ENCODE measurements at places on chromosomes 5 and 9. TPM values are rescaled to one million over a fixed set of nuclear protein-coding genes. Genes with fewer than 3 reads are reported as not detected.

The LCN6 gene
- polyA plus RNA-seq, result not detected

DNA sequence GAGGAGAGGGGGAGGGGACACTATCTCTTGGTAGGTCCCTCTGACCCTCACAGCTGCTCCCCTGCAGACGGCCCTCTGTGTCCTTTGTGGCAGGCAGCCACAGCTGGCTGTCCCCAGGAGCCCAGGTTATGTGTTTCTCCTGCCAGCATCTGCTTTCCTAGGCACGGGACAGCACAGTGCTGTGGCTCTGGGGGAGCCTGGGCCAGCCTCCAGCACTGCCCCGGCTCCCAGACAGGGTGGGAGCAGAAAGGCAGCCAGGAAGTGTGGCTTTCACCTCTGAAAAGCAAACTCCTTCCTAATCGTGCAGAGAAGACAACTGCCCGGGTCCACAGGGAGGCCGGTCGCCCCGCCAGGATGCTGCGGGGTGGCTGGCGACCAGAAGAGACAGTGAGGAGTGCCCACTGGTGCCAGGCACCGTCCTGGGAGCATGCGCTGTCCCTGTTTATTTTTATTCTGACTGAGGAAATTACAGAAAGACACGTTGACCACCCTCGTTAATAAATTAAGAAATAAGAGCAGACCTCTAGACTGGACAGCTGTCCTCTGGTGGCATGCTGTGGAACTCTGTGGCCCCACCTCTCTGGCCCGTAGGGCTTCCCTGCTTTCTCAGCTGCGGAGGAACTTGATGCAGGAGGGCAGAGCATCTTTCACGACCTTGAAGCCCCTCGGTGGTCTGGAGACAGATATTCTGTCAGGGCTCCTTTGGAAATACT lies 240.3 kb downstream of the FANCC start:
- no peak for DNase-seq

GRCh38 chr9:75197561-75197960 lies 109.2 kb downstream of the OSTF1 start:
- DNase-seq, result no peak

DNA sequence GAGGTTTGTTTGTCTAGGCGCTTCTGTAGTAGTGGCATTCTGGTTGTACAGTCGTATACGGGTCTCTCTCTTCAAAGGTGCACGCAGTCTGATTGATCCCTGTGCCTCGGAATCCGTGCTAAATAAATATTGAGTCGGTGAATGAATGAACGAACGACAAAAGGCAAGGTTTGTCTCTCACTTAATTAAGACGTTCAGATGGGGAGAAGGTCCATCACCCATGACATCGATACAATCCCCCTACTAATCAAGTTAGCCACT lies 500 bp upstream of the CREBRF start:
- DNase-seq, result no peak

GRCh38 chr5:84032324-84032723 lies 311.7 kb upstream of the HAPLN1 start:
- no peak for DNase-seq

All from right renal cortex interstitium (tissue), 3 donors.